Vagina (tissue), 2 donors: ENCODE measurements at places on chromosomes 16 and 17.

GRCh38 chr17:74748529-74749278 is at the start of gene NHERF1:
Gene NHERF1 (plus strand): TSS chr17:74748628. CDS start chr17:74748847, 219 bp downstream.
- DNase-seq: no peak

- no peak for DNase-seq
Observed at GRCh38 chr17:50681263-50682200, 26.2 kb downstream of the ANKRD40 start.

GRCh38 chr16:50841081-50841886 is 99.4 kb downstream of the CYLD start:
- peak; percentile 82 for DNase-seq

- DNase-seq: no peak
Observed at GRCh38 chr17:44775838-44776621, 17.2 kb downstream of the ADAM11 start.

DNA sequence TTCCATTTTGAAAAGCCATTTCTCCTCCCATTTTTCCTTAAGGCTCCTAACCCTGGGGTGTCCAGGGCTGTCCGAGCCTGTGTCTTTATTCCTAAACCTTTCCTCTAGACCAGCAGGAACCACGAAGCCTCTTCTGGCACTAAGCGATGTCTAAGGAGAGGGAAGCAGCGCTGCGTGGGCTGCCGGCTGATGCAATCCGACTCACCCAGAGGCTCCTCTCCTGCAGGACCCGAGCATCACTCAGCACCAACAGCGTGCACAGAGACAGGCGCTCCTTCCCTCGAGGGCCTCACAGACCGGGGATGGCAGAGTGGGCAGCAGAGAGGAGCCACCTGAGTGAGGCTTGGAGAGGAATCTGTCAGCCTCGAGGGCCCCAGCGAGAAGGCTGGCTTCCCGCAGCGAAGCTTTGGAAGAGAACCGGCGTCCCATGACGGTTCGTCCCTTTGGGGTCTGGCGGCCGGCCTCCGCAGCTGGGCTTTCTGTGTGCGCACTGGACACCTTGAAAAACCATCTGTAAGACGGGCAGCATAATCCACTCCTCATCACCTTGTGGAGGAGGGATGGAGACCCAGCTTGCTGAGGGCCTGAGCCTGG is 174.3 kb downstream of the FOXL1 start:
- no peak for DNase-seq

DNA sequence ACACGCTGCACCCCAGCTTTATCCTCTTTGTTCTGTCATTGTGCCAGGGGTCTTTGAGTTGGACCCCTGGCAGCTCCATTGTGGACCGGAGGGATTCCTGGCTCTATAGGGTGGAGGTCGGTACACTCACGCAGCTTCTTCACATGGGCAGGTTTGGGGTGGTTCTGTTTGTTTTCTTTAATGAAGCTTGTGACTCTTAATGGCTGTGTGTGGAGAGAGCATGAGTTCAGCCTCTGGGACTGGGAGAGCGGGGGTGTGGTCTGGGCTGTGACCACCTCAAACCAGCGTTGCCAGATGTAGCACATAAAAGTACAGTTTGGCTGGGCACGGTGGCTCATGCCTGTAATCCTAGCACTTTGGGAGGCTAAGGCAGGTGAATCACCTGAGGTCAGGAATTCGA is 21.2 kb upstream of the NAGLU start:
- DNase-seq: no peak

DNA sequence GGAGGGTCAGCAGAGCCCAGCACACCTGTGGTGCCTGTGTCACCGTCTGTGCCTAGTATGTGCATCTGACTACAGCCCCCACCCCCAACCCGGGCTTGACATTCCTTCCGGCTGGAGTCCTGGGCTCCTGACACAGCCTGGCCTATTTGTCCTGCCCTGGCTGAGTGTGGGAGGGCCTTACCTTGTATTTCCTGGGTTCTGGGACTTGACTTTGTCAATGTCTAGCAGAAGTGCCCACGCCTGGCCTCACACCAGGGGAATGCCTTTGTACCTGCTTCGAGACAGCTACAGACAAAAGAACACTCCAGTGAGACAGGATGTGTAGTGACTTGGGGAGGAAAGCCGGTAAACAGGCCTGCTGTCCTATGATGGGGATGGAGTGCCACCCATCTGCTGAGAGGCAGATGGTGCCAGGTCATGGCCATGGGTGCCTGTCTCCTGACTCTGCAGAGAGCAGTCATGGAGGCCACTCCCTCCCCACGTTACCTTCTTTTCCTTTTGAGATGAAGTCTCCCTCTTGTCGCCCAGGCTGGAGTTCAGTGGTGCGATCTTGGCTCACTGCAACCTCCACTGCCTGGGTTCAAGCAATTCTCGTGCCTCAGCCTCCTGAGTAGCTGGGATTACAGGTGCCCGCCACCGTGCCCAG is 42.8 kb downstream of the TNFRSF13B start:
- no peak for DNase-seq

DNA sequence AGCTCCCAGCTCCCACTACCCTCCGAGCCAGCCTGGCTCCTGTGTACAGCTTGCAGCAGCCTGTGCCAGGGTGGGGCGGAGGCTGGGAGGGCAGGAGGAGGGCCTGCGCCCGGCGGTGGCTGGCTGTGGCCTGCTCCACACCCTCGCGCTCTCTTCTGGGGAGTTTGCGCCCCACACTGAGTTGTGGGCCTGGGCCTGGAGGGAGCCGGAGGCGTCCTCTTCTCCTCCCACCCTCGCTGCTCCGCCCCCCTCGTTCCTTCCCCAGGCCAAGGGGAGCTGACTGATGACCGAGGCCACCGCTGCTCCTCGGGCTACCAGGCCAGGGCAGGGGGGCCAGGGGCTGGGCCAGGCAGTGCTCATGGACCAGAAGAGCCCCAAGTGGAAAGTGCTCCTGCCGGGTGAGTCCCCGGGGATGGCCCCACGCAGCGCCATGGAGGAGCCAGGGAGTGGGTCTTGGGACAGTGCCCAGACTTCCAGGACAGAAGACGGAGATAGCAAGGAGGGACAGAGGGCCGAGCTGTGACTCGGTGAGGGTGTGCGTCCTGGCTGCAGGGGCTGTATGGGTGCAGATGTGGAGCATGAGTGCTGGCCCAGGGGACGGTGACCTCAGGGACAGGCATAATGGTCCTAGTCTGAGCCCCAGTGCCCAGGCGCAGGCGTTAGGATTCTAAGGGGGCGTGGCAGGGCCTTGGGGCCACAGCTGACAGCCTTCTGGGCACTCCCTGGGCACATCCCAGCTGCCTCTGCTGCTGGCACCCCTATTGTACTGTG is 242.1 kb upstream of the GSE1 start:
- no peak for DNase-seq

DNA sequence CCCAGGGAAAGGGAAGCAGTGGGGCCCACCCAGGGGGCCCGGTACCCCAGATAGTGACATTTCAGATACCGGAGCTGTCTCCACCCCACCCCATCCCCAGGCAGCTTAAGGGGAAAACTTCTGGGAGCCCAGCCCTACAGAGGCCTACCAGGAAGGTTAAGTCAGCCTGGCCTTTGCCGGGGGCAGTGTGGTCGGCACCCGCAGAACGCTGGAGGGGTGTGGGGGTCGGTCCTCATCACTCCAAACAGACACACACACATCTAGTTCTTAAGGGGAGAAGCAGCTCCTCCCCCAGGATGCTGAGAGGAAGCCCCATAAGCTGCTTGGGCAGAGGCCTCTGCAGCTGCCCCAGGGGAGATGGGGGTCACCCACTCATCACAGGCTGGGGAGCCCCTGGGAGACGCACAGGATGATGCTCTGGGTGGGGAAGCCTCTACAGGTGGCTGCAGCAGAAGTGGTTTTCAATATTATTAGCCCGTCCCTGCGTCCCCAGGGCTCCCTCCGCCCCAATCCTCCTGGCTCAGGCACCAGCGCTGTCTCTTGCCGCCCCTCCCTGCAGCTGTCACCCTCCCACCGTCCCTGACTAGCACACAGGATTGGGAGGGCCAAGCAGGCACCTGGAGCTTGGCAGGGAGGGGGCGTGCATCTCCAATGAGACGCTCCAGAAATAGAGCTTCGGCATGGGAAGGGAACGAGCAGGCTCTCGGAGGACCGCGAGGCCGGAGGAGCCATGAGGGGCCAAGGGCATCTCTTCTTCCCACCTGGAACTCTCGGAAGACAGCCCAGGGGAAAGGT is 1.4 kb upstream of the ABR start:
- no peak for DNase-seq

GRCh38 chr16:55283812-55284717 is 39.9 kb upstream of the IRX6 start:
- DNase-seq: no peak

- no peak for DNase-seq
Observed at GRCh38 chr17:56489980-56490379, 103.5 kb upstream of the NOG start.

- DNase-seq: no peak
Observed at GRCh38 chr16:82814059-82814458, 187.3 kb downstream of the CDH13 start.

- DNase-seq: no peak
Observed at GRCh38 chr17:82870541-82870940, 30.7 kb upstream of the ZNF750 start.

- DNase-seq: no peak
Observed at GRCh38 chr17:27207073-27207513, 86.8 kb upstream of the WSB1 start.

DNA sequence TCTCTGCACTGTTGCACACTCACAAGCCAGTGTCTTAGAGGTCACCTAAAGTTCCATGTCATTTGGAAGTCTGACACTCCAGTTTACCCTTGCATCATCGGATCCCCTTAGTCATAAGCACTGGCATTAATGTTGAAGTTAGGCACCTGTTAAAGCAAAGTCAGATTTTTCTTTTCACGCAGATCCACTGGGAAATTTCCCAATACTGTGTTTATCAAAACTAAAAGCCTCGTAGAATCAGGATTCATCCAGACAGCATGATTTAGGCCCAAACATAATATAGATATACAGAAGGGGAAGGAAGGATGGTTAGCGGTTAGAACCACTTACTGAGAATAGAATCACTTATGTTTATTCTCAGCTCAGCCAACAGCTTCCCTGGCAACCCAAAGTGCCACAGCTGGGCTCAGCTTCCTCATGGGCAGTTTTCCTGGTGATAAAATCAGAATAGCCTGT is 30.1 kb upstream of the HAPSTR1 start:
- no peak for DNase-seq

GRCh38 chr17:40063901-40064531 is 1.3 kb downstream of the THRA start:
- no peak for DNase-seq

- no peak for DNase-seq
Observed at GRCh38 chr17:64774888-64775540, 112.9 kb upstream of the SMURF2 start.

DNA sequence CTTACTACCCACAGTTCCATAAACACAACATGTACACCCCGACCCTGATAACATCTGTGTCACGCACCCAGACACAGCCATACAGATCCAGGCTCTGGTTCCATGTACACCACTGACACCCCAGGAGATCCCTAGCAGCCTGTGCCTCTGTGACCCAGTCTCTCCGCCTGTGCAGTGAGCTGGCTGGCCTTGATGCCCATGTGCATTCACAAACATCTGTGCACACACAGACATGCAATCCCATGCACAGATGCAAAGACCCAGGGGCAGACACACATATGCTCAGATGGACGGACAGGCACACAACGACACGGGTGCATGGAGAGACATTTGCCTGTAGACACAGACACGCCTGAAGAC is 4.1 kb downstream of the CCDC102A start:
- peak; percentile 79 for DNase-seq

DNA sequence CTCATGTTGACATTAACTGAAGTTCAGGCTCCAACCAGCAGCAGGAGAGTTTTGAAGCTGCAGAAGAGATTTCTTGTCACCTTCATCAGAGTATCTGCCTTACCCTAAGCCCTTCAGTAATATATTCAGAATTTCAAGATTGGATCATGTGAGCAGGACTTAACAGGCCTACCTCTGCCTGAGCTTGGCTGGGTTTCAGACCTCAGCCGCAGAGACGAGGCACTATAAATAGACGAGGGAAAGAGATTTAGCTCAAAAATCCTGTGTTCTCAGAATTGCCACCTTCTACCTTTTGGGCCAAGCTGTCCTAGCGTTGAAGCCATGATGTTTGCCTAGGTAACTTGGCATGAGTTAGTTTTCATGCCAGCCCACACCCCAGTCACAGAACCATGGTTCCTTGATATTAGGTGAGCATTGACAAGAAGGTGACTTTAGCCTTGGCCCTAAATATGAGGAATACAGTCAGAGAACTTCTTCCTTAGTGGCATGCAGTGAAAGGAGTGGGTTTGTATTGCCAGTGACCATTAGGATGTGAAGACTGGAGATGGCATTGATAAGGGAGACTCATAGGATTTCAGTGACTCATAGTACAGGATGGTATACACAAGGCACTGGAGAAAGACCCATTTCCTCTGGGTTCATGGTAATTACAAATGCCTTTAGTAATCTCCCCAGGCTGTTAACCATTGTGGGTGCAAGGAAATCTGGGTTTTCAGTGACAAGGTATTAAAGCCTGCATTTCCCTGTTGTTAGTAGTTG is 224.3 kb downstream of the MSI2 start:
- no peak for DNase-seq

GRCh38 chr17:17871913-17872312 is 35.1 kb upstream of the SREBF1 start:
- no peak for DNase-seq

- no peak for DNase-seq
Observed at GRCh38 chr16:72844225-72844920, 203.6 kb downstream of the ZFHX3 start.

- no peak for DNase-seq
Observed at GRCh38 chr17:17677299-17678040, 3.8 kb upstream of the RAI1 start.

DNA sequence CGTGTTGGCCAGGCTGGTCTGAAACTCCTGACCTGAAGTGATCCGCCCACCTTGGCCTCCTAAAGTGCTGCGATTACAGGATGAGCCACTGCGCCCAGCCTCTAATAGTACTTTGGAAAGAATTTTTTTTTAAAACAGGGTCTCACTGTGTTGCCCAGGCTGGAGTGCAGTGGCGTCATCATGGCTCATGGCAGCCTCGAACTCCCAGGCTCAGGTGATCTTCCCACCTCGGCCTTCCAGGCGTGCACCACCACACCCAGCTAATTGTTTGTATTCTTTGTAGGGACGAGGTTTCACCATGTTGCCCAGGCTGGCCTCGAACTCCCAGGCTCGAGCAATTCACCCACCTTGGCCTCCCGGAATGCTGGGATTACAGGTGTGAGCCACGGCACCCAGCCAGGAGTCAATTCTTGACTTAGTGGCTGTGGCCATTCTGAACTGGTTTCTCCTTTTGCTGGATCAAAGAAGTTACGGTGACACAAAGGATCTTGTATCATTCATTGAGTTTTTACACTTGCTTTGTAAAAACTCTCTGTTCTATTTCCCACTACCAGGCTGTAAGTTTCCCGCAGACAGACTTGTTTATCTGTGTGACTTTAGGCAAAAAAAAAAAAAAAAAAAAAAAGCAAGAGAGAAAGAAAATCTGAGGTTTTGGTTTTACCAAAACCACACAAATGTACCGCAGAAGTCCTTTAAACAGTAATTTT is 12.7 kb upstream of the COTL1 start:
- no peak for DNase-seq

GRCh38 chr17:6543079-6544010 is 13.0 kb downstream of the PITPNM3 start:
- DNase-seq: no peak

DNA sequence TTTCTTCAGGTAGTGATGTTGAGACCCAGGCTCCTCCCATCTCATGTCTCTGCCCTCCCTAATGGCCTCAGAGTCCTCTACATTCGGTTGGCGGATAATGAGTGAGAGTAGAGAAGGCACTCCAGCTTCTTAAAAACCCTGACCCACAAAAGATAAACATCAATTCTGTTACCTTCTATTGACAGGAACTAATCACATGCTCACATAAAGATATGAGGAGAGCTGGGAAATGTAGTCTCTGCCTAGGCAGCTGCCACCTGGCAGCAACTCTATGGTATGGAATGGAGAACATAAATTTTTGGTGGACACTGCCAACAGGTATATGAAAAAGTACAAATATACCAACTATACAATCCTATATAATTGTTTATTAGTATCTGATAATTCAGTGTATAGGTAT is 110.7 kb upstream of the HLF start:
- no peak for DNase-seq
